ENCODE measurements at places on chromosomes 5 and 9.

- DNase-seq = no peak
These were observed 30.8 kb downstream of the TJP2 start for GRCh38 chr9:69204849-69205248.

GRCh38 chr5:131392466-131393095 lies 128.7 kb downstream of the CDC42SE2 start:
- no peak for DNase-seq

GRCh38 chr9:127014910-127015540 lies 100.4 kb downstream of the RALGPS1 start:
- DNase-seq = no peak

GRCh38 chr5:66362046-66362445 lies 217.9 kb downstream of the SREK1 start:
- peak; percentile 42 for DNase-seq

- no peak for DNase-seq
These were observed 28.4 kb downstream of the RFX3 start for GRCh38 chr9:3497401-3497800.

- DNase-seq = no peak
These were observed 115.3 kb downstream of the PSD2 start for GRCh38 chr5:139910901-139911300.

DNA sequence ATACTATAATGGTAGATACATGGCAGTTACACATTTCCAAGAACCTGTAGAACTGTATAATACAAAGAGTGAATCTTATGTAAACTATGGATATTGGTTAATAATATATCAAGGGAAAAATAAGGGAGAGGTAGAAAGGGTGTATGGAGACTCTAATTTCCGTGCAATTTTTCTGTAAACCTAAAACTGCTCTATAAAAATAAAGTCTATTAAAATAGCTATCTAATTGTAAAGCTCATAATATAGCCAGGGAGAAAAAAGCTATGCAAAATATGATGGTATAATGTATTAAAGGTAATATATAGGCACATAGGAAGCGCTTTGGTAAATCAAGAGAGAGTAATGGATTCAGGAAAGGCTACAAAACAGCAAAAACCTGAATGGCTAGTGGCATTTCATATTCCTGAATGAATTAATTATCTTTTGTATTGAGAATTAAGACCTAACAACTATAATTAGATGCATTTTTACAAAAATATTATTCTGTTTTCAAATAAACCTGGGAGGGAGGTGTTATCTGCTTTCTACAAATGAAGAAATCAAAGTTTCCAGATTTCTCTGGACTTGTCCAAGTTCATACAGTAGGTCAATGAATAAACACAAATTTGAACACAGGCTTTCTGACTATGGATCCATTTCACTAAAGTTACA lies 22.8 kb downstream of the ANXA1 start:
- DNase-seq = no peak

- DNase-seq = no peak
These were observed 358.9 kb downstream of the ACTL7B start for GRCh38 chr9:108496846-108497245.

DNA sequence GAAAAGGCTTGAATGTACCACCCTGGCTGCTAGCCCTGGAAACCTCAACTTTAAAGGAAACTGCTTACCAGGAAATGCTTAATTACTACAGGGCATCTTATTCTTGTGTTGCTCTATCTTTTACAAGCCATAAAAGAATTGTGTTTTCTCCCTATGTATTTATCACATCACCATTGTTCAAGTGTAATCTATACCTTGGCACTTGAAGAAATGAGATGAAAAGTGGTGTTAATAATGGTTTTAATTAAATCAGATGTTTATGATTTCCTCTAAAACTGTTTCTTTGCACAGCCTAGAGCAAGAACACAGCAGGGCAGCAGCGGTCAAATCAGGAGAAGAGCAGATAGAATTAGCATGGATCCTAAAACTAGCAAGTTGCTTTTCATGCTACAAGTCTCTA lies 131.8 kb upstream of the RGMB start:
- no peak for DNase-seq

- no peak for DNase-seq
These were observed 101.7 kb upstream of the SPOCK1 start for GRCh38 chr5:137600721-137601360.

- DNase-seq = no peak
These were observed 8.9 kb upstream of the NKX2-5 start for GRCh38 chr5:173243831-173244305.

DNA sequence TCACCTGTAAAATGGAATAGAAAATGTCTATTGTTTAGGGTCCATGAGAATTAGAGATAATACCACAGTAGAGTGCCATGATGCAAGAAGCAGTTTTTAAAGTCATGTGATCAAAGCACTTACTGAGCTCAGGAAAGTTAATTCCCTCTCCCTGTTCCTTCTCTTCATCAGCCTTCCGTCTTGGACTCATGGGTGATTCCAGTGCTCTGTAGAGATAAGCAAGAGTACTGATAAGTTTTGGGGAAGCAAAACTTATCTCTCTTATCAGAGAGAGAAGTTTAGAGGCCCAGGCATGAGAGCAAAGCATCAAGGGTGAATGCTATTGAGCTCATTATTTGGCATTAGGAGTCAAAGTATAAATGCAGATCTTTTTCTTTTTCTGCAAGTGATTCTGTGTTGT lies 410.1 kb downstream of the AGTPBP1 start:
- no peak for DNase-seq

DNA sequence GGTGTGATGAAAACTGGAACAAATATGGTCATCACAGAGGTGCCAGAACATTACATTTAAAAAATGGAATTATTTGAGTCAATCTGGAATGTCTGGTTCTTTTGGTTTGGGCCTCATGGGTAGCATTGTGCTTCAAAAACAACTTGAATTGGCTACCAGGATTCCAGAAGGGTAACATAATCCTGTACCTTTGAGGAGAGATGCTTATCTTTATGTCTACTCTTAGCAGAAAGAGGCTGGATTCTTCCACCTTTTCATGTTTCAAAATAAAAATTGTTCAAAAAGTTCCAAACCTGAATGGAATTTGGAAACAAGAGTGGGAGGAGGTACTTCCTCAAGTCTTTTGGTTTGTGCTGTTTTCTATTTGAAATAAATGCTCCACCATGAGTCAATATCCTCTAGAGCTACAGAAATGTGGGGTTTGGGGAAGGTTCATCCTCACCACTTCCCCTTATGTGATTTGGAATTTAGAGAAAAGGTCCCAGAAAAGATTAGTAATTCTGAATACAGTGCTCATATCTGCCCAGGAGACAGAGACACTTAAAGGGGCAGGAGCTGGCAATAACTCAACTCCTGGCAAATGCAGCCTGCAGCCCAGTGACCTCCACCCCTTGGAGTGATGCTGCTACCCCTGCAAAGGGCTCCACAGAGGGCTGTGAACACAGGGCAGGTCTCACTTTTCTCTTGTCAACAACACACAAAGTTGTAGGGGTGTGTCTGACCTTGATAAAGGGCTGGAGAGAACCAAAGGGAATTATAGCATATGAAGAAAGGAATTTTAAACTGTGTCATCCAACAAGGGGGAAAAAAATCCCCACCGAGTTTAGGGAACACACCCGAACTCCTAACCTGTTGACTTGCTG lies 272.8 kb downstream of the CWC27 start:
- no peak for DNase-seq

DNA sequence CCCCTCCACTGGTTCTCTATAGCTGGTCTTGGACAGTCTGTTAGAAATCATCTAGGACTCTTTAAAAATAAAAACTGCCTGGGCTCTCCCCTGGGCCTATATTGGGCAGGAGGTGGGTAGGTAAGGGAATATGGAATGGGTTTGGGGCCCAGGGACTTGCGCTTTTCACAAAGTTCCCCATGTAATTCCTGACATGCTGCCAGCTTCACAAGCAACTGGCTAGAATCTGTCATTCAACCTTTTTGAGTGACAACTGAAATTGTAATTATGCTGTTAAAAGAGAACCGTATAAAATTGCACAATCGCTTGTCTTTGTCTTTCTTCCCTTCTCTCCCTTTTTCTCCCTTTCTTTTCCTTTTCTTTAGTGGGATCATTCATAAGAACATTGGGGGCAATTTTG lies 603.1 kb downstream of the EBF1 start:
- no peak for DNase-seq

DNA sequence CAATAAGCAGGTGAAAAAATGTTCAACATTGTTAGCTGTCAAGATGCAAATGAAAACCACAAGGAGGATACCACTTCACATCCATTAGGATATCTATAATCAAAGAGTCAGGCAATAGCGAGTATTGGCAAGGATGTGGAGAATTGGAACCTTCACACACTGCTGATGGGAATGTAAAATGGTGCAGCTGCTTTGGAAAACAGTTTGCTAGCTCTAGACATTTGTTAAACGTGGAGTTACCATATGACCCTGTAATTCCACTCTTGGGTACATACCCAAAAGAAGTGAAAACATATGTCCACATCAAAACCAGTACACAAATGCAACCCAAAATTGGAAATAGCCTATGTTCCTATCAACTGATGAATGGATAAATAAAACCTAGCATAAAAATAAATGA lies 37.4 kb downstream of the SCAMP1 start:
- DNase-seq = no peak

DNA sequence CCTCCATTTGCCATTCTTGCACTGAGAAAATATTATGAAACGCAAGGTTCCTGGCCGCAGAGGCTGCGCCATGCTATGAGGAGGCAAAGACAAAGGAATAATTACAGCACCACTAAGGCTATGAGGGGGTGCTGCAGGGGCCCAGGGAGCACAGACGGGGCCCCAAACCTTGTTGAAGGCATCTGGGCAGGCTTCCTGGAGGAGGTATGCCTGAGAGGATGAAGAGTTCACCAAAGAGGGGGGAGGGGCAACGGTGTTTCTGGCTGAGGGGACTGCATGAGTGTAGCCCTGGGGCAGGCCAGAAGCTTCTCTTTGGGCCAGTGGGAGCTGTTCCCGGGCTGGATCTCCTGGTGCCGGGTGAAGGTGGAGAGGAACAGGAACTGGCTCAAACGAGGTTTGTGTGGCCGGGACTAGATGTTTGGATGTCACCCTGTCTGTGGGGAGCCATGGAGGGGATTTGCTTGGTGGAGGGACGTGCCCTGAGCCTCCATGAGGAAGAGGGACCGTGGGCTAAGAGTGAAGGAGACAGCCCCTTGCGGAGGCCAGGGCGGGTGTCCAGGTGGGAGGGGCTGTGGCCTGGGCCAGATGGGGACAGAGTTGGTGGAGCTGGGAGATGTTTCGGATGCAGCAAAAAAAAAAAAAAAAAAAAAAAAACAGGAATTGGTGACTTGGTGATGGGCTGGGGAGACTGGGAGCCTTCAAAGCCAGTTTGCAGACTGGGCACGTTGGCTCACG lies 28.2 kb downstream of the PTGES start:
- no peak for DNase-seq

- no peak for DNase-seq
These were observed 44.7 kb upstream of the LCP2 start for GRCh38 chr5:170342153-170342725.

- no peak for DNase-seq
These were observed 57.0 kb downstream of the FBN2 start for GRCh38 chr5:128480906-128481633.

DNA sequence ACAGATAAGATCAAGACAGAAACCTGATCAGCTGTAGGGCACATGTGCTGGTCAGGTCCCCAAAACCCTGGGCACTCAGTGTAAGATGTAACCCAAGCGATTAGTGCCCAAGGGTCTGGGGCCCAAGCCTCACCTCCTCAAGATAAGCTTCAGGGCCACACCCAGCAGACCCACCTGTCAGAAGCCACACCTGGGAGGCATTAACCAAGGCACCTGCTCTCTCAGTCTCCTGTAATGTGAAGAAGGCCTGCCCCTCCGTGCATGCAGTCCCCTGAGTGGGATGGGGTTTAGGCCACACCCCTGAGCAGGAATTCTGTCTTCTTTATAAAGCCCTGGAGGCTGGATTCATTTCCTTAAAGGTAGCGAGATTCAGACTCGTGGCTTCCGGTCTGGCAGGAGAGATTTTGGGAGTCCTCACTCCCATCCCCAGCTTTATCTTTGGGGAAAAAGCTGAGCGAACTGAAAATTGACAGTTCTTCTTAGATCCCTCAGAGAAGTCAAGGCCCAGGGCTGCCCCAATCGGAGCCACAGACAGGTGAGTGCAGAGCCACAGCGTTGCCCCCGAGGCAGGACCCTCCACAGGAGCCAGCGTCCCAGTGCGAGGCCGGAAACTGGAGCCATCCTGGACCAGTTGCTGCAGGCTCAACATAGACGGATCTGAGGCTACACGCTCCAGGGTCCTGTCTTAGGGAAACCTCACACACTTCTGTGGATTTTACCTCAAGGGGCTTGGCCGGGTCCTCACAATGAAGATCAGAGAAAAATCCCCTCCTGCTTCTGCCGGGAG lies 357.6 kb upstream of the IRX4 start:
- DNase-seq = no peak

GRCh38 chr5:113806250-113806649 lies 292.8 kb downstream of the YTHDC2 start:
- DNase-seq = peak; percentile 2

- DNase-seq = no peak
These were observed 12.3 kb downstream of the NFIB start for GRCh38 chr9:14301583-14302021.

DNA sequence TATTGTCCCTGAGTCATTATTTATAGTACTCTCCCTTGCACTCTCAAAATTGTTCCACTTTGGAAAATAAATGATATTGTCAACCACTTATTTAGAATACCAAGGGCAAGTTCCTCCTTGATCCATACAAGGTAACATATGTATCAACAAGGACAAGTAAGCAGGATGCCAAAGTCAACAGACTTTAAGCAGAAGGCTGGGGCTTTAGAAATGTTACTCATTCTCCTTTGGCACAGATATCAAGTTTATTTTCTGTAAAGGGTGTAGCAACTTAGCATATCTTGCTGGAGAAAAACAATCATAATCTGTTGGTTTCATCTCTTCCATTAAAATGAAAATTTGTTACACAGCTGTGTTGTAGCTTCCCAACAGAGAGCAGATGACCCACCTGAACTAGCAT lies 248.7 kb upstream of the SLC30A5 start:
- no peak for DNase-seq

DNA sequence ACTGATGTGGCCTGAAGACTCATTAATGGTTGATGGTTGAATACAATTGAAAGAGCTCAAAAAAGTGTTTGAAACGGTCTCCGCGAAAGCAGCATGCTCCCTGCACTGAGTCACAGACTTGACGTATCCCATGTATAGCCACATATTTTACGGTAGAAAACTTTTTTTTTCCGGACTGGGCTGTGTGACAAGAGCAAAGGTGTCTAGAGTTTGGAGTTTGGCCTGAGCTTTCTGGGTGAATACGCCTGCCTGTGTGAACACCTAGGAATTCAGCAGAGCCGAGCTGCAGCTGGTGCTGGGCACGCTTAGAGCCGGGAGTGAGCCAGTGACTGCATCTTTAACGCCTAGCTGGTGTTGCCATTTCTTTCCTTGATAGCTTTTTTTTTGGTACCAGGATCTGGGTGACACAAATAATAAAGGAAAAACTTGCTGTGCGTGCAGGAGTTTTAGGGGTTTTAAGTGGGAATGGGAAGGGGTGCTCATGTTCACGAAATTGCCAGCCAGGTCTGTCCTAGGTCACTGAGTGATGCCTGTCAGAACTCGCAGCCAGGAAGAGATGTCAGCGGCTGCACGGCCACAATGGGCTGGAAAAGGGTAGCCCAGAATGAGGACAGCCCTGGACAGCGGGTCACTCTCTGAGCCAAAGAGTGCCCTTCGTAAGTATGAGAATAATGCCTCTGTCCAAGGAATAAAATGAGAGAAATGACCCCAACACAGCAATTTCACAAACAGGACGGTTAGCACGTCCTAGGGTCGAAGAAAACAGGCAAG lies 51.7 kb downstream of the PSMB7 start:
- DNase-seq = peak; percentile 55

- no peak for DNase-seq
These were observed 168.5 kb upstream of the PIK3R1 start for GRCh38 chr5:68047035-68047434.

- DNase-seq = no peak
These were observed 148.7 kb downstream of the FOCAD start for GRCh38 chr9:20832775-20833174.
